ENCODE measurements at places on chromosomes 12 and 14.

- no peak for DNase-seq
These were observed 321.9 kb downstream of the RAD51B start for GRCh38 chr14:68141281-68142088.

GRCh38 chr12:87444039-87444438, 585.2 kb downstream of the C12orf50 start:
- no peak for DNase-seq

DNA sequence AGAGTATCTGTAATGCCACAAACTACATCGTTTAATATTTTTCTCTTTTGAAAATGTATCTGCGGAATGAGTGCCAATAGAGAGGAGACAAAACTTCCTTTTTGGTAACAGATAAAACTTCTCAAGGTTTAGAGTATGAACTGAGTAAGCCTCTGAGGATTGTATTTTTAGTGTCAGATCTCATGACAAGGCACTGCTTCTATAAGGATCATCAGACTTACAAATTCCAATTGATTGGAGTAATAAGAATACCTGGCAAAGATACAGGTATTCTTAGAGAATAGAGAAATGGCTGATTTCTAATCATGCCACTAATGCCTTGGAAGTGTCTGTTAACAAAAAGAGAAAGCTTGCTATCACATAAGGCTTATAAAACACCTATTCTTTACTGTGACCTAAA, 45.3 kb downstream of the SLC35F4 start:
- no peak for DNase-seq

GRCh38 chr14:102633906-102634595, 41.6 kb downstream of the RCOR1 start:
- no peak for DNase-seq

DNA sequence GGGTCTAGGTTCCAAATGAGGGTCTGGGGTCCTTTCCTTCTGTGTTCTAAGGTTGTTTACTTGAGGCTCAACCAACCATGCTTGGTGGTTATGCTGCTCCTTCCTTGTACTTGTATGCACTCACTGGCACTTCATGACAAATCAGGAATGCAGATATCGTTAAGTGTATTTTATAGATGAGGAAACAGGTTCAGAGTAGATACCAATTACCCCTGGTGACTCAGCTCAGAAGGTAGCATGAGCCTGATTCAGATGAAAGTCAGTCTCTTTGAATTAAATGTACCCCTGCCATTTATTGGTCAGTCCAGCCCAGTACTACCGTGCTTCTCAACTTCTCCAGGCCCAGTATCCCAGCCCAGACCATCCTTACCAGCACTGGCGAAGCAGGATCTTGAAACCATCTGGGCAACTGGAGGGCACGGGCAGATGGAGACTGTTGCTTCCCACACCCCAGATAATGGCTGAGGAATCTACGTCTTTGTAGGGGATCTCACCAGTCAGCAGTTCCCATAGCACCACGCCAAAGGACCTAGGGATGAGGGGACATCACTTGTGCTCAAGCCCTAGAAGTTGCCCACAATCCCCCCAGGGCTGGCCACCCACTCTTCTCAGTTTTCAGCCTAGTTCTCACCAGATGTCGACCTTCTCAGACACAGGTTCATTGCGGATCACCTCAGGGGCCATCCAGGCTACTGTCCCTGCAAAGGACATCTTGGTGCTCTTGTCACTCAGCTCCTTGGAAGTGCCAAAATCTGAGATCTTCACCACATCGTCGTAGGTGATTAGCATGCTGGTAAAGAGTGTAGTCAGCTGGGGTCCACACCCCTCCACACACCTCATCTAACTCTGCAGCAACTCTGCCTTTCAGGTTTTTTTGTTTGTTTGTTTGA, 14.3 kb downstream of the MAP3K12 start:
- DNase-seq, result no peak

DNA sequence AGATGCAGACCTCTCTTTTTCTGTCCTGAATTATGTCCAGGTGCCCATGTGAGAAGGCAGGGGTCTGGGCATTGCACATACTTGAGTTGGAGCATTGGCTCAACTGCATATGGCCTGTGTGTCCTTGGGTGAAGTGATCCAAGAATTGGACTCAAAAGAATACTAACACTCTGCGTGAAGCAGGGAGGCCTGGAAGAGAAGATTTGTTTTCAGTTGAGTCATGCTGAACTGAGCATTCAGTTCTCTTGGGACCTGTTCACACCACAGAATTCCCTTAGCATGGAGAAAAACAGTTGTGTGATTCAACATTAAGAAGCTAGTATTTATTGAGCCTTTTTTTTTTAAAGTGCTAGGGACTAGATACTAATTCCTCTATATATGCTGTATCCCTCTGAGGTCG, 164.7 kb upstream of the TBX3 start:
- no peak for DNase-seq

DNA sequence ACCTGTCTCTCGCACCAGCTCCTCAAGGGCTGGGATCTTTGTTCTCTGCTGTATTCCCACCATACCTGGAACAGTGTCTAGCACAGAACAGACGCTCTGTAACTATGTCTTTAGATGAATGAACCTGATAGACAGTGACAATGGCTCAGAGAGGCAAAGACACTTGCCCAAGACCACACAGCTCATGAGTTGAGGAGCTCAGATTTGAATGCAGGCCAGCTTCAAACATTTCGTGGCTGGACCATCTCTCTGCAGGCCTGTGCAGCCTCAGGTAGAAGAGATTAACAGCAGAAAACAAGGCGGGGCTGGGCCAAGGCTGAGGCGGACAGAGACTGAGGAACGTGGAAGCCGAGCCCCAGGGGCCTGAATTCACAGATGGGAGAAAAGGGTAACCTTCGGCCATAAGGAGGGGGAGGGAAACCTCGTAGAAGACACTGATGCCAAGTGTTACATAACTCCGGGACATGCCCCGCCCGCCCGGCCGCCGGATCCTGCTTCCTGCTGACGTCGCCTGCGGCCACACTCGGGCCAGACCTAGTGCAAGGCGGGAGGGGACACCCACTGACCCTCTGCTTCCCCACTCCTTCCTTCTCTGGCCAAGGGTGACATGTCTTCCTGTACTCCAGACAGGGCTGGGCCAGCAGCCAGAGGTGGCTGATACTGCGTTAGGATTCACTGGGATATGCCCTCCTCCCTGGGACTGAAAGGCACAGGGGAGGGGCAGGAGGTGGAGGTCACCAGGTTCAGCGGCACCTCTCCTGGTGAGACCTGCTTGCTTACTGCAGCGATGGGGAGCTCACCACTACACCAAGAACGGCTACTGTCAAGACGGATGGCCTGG, 86.8 kb downstream of the RFLNA start:
- DNase-seq, result no peak
